ENCODE measurements at places on chromosomes 7 and 10.

DNA sequence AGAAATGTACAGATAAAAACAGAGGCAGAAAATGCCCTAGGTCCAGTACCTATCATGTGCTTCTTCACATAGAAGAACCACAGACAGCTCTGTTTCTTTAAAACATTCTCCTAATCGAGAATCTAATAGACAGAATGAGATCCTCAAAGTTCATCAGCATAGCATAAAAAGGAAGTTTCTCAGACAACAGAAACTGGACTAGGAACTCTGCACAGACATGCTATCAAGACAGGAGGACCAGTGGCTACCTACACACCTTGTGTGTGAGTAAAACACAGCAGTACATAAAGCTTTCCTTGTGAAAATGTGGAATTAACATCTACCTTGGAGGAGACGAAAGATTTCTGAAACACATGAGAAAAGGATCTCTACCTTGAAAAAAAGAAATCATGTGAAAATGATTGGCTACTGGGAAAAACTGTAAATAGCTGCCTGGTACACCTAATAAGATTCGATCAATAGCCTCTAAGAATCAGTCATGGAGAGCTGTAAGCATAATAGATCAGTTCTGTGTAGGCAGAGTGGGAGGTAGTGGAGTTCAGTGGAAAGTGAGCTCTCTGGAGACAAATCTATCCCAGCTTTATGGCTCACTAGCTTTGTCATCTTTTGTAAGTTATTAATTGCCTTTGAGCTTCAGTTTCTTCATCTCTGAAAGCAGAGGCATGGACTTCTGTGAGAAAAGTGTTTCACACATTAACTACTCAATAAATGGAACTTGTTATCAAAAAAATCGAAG, 26.7 kb downstream of the ELAPOR2 start:
- DNase-seq, result no peak

DNA sequence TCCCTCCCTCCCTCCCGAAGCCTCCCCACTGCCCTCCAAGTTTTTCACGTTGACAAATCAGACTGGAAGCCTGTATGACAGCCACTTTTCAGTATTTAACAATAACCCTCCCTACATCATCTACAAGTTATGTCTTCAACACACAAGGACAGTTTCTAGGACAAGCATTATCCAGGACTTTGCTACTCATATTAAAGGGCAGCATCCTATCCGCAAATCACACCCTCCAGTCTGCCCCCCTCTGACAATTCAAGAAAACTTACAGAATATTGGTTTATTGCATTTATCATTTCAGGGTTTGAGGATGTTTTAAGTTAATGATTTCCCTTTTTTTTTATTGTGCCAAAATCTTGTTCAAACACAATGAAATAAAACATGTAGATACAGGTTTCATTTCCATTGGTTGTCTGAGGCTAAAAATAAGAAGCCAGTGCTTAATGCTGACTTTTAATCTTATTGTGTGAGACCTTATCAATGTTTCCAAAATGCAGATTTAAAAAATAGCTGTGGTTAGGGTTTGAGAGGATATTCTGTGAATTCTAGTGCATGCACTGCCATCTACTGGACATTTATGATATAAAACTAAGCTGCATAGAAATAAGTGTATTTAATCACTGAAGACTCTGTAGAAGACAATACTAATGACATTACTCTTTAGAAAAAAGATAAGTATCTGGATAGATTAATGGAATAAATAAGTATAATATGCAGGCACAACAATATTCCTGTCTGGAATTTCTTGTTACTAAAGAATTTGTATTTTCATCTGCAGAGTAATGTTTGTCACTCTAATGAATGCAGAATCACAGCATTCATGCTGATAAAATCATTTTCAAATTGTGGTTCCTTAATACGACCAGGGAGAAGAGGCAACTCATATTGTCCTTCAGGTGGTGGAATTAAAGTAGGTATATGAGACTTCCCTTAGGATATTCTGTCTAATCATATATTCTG, 64.1 kb downstream of the CAV1 start:
- DNase-seq, result no peak

DNA sequence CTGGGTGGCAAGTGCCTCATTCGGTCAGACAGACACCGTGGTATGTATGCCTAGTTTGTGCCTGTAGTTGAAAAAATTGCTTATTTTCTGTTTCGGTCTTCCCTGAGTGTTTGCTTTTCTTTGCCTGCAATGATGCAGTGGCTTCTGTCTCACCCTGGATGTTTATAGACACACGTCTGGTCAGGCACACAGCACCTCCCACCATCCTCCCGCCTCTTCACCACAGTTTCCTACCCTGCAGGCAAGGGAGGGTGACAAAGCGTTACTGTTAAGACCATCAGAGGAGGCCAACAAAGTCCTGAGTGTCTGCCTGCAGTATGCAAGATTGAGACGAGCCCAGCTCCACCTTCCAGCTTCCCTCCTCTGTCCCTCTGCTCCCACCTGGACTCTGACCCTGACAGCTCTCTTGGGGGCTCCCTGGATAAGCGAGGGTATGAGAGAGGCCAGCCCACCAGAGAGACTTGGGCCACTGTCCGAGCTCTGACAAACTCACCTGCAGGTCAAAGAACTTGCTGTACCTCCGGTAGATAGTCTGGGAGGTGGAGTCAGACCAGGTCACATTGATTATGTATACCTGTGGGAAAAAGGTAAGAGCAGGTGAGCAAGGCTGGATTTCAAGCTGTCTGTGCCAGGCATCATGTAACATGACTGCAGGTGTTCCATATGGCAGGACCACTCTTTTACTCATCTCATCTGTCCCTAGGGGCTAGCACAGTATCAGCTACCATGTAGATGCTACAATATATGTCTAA, 54.4 kb downstream of the SH3PXD2A start:
- DNase-seq, result peak; percentile 76

GRCh38 chr7:74183653-74184450, 9.7 kb downstream of the EIF4H start:
- peak; percentile 49 for DNase-seq

- no peak for DNase-seq
Observed at GRCh38 chr7:101593556-101593955, 35.5 kb downstream of the MYL10 start.

GRCh38 chr10:76492678-76493472, 1061.5 kb downstream of the LRMDA start:
- DNase-seq, result no peak

DNA sequence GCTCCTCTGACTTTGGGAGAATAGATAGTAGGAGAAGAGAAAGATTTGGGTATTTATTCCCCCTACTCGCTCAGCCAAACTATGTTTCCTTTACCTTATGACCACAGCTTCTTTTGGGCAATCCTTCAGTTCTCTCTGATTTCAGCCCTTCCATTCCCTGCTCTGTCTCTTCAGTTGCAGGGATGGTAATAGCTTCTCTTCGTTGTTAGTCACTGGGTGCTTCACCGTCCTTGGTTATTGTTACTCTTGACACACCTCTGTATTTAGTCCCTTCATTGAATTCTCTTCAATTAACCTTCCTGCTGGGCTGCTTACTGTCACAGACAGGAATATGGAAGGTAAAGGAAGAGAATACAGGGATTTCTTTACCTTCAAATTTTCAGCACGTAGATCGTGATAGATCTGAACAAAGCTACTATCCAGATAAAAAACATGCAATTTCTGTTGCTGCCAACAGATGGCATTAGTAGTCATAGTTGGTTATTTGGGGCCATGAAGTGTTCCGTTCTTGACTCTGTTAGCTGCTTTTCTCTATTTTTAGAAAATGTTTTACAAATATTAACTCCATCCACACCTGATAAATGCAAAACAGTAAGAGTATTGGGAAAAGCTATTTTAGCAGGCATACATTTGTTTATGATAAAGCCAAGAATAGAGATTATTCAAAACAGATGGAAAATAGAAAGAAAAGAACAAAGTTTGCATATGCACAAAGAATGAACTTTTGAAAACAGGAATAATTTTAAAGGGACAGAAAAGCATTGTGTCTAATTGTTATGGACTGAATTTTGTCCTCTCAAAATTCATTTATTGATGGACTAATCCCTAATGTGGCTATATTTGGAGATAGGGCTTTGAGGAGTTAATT, 14.0 kb upstream of the PTTG1IP2 start:
- DNase-seq, result no peak

- DNase-seq, result no peak
Observed at GRCh38 chr7:21304808-21305375, 123.0 kb upstream of the SP4 start.

DNA sequence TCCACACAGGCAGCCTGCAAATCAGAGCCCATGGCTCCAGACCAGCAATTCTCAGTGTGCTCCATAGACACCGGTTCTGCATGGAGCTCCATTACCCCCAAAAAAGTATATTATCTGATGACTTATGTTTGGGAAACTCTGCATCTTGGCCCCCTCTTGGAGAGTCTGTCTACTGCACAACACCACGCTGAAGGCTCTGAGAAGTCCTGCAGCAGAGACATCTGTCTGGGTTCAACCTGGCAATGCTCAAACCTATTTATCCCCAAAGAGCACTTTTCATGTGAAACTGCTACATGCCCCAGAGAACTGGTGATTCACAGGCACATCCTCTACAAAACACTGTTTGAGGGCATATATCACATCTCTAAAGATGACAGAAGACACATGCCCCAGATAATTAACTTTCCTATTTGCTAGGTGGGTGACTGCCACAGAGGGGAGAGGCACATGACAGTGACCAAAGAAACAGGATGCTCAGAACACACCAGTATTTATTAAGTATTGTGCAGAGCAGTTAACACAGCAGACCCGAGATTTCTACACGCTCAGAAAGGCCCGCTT, 83.8 kb downstream of the DLG5 start:
- no peak for DNase-seq

DNA sequence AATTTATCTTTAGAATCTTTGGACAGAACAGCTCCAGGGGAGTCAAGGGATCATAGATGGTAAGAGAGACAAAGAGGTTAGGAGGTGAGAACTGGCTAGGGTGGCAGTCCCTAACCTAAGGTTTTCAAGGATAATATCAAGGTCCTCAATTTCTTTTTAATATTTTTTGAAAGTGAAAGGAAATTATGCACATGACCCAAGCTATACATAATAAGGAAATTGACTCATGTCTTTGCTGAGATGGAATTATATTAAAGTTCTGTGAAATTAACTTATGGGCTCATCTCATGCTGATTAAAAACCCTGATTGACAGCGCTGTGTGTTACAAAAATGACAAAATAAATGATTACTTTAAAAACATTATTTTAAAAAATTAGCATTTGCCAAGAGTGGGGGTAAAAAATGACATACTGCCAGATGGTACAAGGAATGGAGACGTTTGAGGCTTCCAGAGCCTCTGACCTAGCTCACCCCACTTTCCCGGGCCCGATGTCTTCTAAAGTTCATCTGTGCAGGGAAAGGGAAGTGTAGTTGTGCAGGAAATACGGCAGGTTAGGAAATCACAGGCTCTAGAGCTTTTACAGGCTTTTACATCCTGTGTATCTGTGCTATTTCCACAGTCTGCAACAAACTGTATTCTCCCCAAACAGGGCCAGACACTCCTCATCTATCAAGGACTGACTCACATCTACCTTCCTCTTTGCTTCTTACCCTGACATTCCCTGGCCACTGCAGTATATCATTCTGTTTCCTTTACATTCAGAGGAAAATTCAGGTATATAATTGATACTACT, 185.6 kb upstream of the PRSS58 start:
- no peak for DNase-seq

GRCh38 chr10:13678101-13678843, 91.5 kb downstream of the PRPF18 start:
- no peak for DNase-seq

DNA sequence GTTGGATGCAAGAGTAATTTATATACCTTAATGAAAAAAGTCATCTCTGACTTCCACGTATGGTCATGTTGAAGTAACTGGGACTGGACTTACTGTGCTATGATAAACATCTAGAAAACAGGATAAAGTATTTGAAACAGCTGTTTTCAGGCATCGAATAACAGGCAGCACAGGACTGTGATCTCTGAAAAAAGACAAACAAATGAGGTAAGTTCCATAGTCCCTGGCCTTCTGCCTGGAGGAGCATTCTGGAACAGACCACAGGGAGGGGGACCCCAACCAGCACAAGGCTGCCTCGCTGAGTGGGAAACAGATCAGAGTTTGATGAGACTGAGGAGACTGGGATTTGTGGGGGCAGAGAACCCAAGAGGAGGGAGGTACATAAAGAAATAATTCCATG, 89.1 kb upstream of the HABP2 start:
- no peak for DNase-seq

DNA sequence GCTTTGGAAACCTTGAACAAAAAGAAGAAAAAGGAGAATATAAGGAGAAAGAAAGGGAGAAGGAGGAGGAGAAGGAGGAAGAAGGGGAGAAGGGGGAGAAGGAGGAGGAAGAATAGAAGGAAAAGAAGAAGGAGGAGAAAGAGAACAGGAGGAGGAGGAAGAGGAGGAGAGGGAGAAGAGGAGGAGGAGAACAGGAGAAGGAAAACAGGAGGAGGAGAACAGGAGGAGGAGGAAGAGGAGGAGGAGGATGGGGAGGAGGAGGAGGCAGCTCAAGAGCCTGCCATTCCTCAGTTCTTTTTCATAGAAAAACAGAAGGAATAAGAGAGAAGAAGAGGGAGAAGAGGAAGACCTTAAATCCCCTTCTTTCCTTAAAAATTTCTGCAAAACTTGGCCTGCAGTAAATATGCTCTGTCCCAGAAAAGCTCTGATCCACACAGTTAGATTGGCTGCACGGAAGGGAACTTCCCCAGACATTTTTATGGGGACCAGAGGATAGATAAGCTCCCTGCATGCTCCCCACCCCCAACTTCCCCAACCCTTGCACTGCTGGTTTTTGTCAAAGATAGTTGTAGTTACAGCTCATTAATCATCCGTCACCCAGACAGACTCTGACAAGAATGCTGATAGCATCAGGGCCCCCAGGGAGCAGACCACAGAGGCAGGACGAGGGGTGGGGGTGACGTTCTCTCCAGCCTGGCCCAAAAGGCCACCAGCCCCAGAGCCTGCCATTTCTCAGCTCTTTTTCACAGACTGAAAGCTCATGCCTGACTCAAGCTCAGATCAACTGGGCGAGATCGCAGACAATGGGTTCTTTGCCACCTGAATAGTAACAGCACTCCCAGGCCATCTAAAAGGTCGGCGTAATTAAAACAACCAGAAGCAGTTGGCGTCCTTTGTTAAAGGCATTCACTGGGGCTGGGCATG, 34.5 kb upstream of the LYZL1 start:
- DNase-seq, result no peak

DNA sequence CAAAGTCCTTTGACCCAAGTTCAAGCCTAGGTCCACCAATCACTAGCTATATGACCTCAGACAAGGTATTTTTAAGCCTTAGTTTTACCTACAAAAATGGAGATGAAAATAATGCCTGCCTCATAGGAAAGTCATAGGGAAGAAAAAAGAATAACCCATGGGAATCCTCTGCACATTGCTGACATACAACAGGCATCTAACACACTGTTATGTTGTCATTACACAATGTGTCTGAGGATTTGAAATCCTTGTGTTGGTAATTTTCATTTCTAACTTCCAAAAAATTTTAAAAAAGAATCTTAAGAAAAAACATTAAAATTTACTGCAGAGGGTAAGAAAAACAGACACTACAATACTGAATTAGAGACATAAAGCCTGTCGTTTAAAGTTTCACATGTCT, 5.7 kb downstream of the ANK3 start:
- DNase-seq, result no peak

Measured in activated CD4-positive, alpha-beta memory T cell treated with anti-CD3 and anti-CD28 coated beads for 36 hours (primary cell).